ENCODE measurements at places on chromosomes 6 and 20. TPM values are rescaled to one million over a fixed set of nuclear protein-coding genes. Genes with fewer than 3 reads are reported as not detected.

DNA sequence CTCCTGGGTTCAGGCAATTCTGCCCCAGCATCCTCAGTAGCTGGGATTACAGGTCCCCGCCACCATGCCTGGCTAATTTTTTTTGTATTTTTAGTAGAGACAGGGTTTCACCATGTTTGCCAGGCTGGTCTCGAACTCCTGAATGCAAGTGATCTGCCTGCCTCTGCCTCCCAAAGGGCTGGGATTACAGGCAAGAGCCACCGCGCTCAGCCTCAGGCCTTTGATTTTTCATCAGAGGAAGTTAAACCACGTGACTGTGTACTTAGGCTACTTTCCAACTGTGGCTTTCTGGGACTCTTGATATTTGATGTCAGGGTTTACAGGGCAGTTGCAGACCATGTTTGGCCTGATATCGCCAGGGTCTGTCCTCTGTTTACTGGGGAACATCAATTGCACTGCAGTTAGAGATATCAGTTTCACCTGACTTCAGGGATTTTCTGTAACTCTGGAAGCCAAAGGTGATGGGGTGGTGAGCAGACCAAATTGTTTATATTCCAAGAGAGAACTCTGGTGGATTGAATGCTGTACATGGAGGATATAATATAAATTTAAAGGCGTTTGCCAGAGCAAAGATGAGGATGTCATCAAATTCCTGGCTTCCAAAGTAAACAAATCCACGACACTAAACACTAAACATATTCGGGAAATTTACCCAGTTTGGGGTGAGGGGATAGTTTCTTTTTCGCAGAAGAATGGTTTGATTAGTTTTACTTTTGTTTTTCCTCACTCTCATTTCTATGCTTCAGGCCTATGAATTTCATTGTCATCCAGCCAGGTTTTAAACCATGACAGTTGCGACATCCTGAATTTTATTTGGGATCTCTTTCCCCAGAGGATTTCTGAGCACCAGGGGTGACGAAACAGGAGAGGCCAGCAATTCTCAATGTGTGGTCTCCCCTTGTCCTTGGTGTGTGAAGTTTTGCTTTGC lies 4.2 kb downstream of the PSMF1 start:
- DNase-seq: no peak

GRCh38 chr6:97282238-97282725 lies 734 bp downstream of the MMS22L start:
- DNase-seq: no peak

KLHDC3 gene
- polyA plus RNA-seq: 90.4 TPM

DNA sequence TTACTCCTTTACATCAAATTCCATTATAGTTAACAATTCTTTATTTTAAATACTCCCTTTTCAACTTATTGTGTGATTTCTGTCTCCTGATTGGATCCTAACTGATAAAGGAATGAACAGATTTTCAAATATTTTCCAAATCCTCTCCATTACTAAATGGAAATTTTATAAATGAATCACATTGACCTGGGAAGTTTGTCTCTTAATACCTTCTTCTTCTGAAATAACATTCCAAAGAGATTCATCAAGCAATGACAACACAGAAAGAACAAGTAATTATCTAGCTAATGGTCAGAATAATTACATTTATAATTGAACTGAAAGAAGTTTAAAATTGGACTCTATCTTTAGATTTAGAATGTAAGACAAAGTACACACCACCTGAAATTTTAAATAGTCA lies 515.4 kb upstream of the PTCHD4 start:
- no peak for DNase-seq

GNRH2 gene
- polyA plus RNA-seq: not detected

DNA sequence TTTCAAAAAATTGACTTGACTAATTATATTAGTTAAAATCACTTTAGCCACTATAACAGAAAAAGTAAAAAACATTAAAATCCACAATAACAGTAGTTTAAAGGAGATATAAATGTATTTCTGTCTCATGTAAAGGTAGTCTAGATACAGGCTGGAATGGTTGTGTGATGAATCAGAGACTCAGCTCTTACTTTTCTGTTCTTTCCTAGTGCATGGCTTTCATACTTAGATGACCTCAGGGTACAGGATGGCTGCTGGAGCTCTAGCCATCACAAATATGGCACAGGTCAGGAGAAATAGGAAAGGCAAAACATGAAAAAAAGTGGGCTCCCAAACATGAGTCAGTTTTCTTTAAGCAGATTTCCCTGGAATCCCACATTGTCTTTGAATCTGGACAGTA lies 157.7 kb upstream of the FLRT3 start:
- DNase-seq: no peak

SLC22A1 gene
- 0.44 TPM for polyA plus RNA-seq

TAP2 gene
- 18.5 TPM for polyA plus RNA-seq

GRCh38 chr6:42450477-42451332 lies 1.0 kb downstream of the TRERF1 start:
- DNase-seq: no peak

- no peak for DNase-seq
Observed at GRCh38 chr6:89927791-89928550, 33.7 kb downstream of the GJA10 start.

ZNF165 gene
- polyA plus RNA-seq: 0.90 TPM

NSFL1C gene
- 57.3 TPM for polyA plus RNA-seq

COL10A1 gene
- polyA plus RNA-seq: not detected

DNA sequence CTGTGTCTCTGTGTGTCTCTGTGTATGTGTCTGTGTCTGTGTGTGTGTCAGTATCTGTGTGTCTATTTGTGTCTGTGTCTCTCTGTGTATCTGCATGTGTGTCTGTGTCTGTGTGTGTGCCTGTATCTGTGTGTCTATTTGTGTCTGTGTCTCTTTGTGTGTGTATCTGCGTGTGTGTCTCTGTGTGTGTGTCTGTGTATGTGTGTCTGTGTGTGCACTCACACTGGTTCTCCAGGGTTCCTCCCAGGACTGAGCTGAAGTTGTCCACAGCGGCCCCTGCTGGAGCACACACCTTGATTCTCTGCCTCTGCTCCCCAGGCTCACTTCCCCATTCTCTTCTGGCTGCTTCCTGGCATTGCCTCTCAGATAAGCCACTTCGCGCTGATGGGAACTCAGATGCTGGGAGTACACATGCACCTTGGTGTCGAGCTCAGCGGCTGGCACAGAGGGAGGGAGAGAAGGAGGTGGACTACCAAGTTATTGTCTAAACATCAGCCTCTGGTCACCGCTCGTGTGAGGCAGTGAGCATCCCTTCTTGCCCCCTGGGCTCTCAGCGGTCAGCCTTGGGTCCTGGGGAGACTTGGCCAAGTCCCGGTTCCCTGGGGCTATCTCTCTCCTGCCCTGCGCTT lies 104.9 kb upstream of the NXT1 start:
- no peak for DNase-seq

DNA sequence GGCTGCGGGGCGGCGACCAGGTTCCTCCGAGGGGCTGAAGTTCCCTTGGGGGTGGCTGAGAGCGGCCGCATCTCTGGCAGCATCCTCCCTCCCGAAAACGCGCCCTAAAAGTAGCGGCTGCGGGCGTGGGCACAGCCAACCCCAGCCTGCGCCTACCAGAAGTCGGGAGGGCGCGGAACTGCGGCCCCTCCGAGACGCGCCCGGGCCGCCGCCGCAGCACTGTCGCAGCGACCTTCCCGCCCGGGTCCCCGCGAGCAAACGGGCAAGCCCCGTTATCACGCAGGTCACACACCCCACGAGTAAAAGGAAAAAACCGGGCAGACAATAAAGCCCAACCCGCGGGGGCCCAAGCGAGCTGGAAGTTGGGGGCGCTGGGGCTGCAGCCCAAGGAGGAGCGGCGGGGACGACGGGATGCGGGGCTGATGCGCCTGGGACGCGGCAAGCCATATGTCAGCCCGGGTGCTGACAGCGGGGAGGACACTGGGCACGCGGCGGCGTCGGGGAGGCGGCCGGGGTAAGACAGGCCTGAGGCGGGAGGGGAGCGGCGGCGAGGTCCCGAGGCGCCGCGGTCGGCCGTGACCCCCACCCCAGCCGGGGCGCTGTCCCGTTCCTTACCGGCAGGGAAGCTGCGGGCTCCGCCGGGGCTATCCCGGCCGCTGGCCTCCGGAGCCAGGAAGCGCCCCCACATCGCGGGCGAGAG lies 659 bp downstream of the CEP85L start:
- no peak for DNase-seq

DNA sequence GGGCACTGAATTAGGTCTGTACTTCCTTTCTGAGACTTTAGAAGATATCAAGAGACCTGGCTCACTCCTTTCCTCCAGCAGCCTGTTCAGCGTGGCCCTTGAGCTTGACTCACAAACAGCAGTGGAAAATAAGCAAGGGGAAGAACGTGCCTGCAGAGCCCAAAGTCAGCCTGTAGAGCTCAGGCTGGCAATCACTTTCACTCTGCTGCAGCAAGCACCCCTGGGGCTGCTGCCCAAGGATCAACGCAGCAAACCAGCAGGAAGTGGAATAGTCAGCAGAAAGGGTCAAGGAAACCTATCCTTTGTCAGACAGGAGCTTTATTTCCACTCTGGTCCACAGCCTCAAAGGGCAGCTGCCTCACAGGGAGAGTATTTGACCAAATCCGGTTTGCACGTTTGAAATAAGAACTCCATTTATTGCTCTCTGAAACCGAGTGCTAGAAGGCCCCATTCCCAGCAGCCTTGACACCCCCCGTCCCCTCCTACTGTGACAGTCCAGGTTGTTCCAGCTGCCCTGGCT lies 77.4 kb downstream of the PRDM1 start:
- DNase-seq: no peak

DNA sequence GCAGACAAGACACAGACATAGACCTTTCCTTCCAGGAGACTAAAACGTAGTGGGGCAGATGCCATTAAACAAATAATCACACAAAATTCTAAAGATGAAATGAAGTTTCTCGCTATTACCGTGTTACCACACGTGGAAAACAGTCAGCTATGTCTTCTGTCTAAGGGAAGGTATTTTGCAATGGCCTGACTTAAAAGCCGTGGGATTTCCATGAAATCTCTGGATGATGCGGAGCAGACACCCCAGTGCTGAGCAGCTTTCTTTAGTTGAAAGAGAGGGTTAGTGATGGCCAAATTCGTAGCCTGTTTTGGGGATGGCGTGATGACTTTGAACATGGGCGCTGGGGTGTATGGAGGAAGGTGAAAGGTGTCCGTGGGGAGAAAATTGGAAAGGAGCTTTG lies 281.8 kb downstream of the NRN1 start:
- DNase-seq: no peak

DNA sequence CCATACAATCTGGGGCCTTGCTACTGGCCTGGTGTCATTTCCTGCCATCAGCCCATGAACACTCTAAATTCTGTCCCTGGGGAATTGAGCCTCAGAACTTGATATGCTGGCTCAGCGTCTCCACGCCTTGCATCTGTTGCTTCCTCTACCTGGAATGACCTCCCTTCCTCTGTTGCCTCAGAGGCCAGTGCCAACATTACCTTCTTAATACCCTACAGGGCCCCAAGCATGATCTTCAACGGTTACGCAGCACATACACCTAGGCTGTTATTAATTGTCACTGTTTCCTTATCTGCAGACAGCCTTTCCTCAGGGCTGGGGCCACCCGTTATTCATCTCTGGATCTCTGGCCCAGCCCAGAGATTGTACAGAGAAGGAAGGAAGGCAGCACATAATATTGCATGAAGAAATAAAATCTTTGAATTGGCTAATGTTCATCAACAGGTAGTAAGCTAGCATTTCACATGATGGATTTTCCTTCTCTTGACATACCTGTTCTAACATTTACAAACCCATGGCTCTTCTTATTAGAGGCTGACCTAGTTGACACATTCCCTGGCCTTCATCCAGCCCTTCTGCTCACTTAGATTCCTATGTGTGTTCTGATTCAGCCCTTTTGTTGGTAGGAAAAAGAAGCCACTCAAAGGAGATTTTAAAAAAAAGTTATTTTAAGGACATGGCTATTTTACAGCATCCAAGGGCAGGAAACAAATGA lies 8.4 kb upstream of the RNF182 start:
- no peak for DNase-seq

FOXC1 gene
- 4.2 TPM for polyA plus RNA-seq

GRCh38 chr6:113788586-113788985 lies 68.6 kb upstream of the MARCKS start:
- no peak for DNase-seq

NFATC2 gene
- 2.1 TPM for polyA plus RNA-seq

DNA sequence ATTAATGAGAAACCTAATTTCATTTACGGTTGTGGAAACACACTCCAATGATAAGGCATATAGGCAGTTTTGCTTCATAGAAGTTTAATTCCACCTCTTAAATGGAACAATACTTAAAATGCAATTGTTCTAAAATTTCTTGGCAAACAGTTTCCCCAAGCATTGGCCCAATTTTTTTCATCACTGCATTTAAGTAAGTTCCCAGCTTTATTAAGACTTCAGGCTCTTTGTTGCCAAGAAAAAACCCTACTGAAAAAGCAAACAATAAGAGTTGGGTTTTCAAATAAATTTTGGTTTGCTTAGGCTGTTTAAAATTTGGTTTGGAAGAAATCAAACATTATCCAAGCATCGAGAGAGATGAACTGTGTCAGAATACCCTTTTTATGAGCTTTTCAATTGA lies 690.9 kb upstream of the NRSN1 start:
- DNase-seq: no peak

TRIM10 gene
- polyA plus RNA-seq: not detected

GRCh38 chr6:15425947-15426346 lies 180.1 kb downstream of the JARID2 start:
- DNase-seq: no peak

DNA sequence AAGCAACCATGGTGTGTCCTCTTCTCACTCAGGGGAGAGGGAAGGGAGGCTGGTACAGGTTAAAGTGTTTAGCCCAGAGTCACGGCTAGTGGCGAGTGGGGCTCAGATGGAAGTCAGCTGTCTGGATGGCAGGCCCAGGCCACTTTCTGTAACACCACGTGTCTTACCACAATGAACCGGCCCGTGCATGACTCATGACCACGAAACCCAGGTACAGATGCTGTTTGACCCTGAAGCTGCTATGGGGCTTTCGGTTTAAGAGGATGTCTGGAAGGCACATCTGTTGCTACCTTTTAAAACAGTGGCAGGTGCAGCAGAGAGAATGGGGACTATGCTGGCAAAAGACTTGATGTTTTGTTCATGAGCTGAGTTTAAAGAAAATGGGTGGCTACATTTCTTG lies 36.5 kb upstream of the MPC1 start:
- no peak for DNase-seq

VGLL2 gene
- not detected for polyA plus RNA-seq

PHACTR3 gene
- 0.62 TPM for polyA plus RNA-seq

GRCh38 chr6:6851949-6852261 lies 255.9 kb upstream of the RREB1 start:
- DNase-seq: no peak

DNA sequence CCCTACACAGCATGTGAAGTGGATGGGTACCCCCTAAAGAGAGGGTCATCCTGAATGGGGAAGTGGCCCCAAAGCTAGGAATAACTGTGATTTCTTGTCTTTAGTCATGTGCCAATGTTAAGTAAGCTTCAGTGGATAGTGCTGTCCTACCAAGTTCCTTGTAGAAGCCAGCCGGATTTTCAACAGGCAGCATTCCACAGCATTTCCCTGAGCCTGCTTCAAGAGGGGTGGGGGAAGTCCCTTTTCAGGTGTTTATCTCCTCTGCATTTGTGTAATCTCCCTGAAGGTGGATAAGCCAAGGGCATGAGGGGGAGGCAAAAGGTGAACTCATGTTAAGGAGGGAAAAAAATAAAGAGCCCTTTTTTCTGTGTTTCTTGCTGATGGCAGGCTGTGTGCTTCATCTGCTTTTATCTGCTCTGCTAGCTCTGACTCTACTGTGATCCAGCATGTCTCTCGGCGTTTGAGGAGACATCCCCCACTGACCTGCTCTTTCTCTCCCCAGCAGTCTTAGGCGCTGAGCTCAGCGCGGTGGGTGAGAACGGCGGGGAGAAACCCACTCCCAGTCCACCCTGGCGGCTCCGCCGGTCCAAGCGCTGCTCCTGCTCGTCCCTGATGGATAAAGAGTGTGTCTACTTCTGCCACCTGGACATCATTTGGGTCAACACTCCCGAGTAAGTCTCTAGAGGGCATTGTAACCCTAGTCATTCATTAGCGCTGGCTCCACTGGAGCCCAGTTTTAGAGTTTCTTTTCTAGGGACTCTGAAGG lies 1.9 kb downstream of the EDN1 start:
- DNase-seq: no peak

All from urinary bladder (tissue), 4 donors.